Stimulated activated CD4-positive, alpha-beta T cell treated with anti-CD3 and anti-CD28 coated beads, TNF-alpha, amount 100 ng/mL, for 24 hours (primary cell): ENCODE measurements at places on chromosomes 6 and 20.

DNA sequence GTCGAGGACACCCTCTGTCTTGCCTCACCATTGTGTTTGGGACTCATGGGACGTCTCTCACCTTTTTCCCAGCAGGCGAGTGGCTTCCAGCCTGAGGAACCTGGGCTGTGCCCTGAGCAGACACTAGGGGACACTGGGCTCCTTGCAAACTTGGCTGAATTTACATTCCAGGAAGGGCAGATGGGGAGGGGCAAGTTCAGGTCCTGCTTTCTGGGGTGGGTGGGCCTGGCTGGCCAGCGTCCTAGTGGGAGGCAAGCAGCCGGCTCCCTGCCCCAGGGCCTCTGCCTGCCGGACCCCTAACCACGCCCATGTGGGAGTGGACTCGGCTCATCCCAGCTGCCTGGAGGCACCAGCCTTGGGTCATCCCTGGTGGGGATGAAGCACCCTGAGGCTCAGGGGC is 48.2 kb upstream of the MLN start:
- no peak for DNase-seq

- DNase-seq, result no peak
Observed at GRCh38 chr20:33693289-33693688, 7.1 kb upstream of the E2F1 start.

- peak; percentile 61 for DNase-seq
Observed at GRCh38 chr6:90144396-90144795, 152.2 kb downstream of the BACH2 start.

GRCh38 chr6:66184091-66184490 is 477.1 kb upstream of the EYS start:
- no peak for DNase-seq

- DNase-seq, result no peak
Observed at GRCh38 chr20:19451923-19452295, 239.5 kb downstream of the SLC24A3 start.

- DNase-seq, result no peak
Observed at GRCh38 chr20:48824830-48825565, 2.8 kb downstream of the PREX1 start.

GRCh38 chr6:16756660-16757255 is 4.5 kb downstream of the ATXN1 start:
- DNase-seq, result no peak

- no peak for DNase-seq
Observed at GRCh38 chr6:43405354-43405753, 22.0 kb upstream of the ABCC10 start.

DNA sequence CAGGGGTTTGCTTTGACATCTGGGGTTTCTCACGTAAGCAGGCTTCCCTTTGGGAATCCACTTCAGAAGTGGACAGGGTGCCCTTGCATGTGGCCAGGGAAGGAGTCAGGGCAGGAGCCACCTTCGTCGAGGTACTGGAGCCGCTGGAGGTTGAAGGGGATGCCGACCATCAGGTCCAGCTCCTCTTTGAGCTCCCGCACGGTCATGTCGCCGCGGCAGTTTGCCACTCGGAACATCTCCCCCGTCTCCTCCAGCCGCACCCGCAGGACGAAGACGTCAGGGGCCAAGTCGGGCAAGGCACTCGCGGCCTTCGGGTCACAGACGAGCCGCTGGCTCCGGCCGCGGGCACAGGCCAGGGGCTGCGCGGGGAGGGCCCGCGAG is 360 bp downstream of the ANKRD60 start:
- no peak for DNase-seq

DNA sequence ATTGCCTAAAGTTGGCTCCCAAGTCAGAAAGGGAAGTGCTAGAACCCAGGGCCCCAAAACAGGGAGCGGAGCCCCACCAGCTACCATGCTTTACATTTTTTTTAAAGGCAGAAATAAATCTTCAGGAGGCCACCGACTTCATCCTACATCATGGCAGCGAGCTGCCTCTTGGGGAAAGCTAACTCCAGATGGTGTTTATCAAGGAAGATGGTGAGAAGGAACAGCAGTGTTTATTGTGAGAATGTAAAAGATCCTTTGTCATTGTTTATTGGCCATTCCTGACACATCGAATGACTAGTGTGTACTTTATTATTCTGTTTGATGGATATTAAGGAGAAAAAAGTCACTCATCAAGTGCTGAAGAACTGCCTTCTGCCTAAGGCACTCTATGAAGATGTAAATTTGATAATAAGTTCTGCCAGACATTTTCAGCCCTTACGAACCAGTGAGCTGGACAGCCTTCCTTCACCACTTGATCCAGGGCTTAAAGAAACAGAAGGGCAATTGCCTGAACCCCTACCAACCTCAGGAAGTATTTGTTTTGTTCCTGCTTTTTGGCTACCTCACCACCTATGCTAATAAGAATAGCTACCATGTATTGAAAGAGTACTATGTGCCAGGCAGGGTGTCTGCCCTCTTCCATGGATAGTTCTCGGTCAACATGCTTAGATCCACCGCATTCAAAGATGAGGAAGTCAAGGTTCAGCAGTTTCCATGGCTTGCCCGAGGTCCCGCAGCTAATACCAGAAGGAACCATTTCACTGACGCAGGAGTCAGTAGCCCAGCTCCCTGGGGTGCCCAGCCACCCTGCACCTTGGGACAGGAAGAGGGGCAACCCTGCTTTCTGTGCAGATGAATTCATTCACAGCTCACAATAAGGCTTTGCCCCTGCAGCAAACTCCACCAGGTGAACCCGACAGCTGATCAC is 194.7 kb upstream of the RREB1 start:
- no peak for DNase-seq

DNA sequence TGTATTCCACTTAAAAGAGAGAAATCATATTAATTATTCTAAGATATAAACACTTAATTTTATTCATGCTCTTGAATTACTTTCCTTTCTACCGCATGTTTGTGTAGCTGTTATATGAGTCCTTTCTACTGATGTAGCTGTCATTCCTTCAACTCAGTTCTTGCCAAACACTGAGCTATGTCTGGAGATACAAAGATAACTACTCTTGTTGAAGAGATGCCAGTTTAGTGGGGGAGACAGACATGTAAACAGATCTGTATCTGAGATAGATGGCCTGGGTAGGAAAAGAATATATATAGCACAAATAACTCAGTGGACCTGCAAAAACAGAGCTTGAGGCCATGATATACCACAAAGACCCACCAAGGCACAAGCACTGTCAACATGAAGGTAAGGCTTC is 157.3 kb downstream of the BTBD9 start:
- no peak for DNase-seq

- no peak for DNase-seq
Observed at GRCh38 chr20:33709905-33710541, 10.1 kb downstream of the PXMP4 start.

- no peak for DNase-seq
Observed at GRCh38 chr6:20029979-20030378, 182.3 kb downstream of the MBOAT1 start.

DNA sequence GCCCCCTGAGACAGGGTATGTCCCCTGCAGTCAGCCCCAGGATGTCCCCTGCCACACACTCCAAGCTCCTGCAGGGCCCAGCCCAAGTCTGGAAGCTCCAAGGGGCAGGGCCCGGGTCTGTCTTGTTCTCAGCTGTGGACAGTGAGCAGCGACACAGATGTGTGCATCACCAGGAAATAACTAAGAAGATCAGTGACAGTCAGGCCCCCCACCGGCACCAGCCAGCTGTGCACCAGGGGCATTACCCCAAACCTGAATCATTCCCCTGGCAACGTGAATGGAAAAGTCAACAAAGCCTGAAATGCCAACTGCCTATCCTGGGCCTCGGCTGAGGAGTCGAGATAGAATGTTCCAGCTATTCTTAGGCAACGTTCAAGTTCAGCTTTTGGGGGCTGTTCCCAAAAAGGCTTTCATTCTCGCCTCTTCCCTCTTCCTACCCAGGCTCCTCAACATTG is 105.0 kb downstream of the PREX1 start:
- DNase-seq, result no peak

DNA sequence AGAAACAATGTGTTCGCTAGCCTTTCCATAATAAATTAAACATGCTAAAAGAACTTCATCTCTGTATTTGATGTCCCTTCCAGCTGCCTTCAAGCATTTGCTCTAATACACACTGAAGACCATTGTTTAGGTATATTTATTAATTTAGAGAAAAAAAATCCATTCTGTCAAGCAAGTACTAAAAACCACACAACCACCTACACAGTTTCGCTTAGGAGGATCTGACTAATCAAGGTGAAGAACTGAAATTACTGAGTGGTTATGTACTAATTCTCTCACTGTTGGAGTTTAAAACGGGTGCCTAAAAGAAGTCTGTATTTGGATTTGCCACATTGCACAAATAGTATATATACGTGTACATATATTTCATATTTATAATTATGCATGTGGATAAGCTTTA is 58.9 kb downstream of the GMDS start:
- no peak for DNase-seq

DNA sequence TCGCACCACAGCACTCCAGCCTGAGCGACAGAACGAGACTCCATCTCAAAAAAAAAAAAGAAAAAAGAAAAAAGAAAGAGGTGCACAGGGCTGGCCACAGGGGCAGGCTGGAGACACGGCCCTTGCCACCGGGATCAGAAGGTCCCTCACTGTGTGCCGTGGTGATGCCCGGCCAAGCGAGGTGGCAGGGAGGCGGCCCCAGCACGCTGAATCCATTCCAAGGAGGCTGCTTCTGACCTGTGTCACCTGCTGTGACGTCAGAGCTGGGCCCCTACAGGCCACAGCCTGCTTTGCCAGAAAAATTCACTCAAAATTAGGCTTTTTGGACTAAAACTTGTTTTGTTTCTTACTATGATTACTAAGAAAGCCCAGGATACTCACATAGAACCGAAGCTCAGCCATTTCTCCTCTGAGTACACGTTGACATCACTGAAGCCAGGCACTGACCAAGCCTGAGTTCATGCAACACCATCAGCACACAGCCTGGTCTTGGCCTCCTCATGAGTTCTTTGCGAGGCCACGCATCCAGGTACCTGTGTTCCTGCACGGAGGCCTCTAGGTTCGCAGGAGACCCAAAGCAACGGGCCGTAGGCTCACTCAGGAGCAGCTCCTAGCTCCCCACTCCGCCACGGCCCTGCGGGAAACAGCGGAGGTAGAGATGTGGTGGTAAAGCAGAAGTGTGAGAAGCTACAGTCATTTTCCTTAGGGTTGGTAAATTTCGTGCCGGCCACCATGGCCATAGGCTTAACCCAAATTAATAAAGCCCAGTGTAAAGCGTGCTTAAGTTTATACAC is 67.8 kb downstream of the THBS2 start:
- DNase-seq, result no peak

- DNase-seq, result no peak
Observed at GRCh38 chr6:165571068-165571682, 91.9 kb downstream of the PDE10A start.

GRCh38 chr6:106082735-106083398 is 3.3 kb upstream of the PRDM1 start:
- DNase-seq, result no peak

DNA sequence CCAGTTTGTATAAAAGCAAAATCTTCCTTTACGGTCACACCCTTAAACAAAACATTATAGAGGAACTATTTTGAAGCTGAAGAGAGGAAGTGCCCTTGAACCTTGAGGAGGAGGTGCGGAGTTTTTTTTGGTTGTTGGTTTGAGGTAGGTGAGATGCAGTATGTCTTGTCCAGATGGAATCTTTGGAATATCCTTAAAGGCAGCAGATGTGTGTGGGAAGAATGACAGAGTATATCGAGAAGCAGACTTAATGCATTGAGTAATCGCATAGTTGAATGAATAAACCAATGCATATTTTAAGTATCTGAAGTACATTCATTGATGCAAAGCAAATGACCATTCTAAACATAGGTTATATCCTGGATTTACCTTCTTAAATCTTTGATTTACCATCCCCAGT is 49.9 kb downstream of the AIG1 start:
- DNase-seq, result no peak

GRCh38 chr6:47741807-47742206 is 40.0 kb upstream of the OPN5 start:
- no peak for DNase-seq

DNA sequence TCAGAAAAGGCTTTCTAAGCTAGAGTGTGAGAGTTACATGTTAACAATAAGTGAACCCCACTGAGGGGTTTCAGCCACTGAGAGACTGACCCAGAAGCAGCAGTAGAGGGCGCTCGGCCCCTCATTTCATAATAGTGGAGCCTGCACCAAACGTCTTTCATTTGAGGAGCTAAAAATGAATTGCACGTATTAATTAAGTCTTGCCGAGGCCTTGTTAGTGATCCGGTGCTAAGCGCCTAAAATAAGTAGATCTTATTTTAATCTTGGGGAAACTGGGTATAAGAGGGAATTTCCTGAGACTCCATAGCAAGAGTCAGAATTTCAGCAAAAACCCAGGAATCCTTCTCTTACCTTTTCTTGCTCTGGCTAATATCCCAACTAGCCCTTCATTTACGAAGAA is 209.7 kb downstream of the FARS2 start:
- peak; percentile 33 for DNase-seq

GRCh38 chr6:145756170-145756662 is 20.9 kb upstream of the EPM2A start:
- DNase-seq, result no peak

DNA sequence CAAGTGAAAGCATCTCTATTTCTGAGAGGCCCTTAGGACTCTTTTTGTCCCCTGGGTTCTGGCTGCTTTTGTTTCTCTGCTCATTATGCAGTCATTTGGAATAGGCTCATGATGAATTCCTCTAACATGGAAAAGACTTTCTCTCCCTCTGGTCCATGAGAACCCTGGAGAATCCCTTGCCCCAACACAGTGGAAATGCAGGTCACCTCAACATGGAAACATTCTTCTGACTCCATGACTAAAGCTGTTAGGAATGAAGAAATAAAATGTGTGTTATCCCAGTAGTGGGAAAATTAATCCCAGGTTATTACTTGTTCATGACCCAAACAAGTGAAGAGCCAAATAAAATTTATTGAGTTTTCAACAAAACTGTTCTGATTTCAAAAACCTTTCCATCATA is 458.6 kb downstream of the EPM2A start:
- DNase-seq, result no peak

DNA sequence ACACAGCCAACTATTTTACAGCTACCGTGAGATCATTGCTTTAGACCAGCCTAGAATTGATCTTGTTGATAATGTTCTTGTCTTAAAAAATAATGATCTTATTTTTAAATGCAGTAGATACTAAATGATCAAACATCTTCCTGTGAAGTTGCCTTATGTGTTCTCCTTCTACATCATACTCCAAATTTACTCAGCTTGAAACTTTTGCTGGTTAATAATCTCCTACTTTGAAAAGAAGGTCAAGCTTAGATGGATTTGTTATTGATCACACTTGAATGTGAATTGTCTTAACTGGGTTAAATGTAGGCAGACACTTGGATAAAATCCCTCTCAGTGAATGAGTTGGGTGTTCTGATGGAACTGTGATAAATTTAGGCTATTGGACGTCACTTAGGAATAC is 91.9 kb downstream of the HAO1 start:
- DNase-seq, result no peak
